ENCODE measurements at places on chromosomes 2 and 18.

DNA sequence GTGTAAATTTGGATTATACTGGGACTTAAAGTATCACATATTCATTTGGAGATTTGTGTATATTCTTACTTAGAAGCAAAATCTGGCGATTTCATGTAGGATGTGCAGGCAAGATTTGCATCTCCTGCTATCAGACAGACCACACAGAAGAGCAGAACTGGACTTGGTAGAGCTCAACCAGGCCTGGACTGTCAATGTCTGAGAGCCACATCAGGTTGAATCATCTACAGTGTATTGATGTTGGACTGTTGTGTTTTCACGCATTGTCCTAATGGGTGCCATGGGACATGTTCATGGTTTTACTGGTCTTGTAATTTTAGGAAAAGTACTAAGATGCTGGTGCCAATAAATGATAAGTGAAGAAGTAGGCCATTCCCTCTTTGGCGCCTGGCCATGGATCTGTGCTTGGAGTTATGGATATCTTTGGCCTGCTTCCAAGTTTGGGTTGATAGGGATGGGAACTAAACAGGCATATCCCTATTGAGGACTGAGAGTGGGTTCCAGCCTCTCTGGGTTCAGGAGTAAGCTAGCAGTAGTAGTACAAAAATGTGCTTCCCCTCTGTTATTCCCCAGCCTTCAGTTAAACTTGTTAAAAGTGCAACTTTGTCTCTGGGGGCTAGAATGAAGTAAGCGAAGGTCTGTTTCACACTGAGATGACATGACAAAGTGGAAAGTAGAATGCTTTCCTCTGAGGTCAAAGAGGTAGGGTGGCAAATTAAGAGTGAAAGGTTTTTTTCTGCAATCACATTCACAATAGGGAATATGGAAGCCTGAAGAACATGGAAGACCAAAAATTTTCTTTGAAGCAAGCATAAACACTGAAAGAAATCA, 49.2 kb upstream of the NEMP2 start:
- no peak for DNase-seq

DNA sequence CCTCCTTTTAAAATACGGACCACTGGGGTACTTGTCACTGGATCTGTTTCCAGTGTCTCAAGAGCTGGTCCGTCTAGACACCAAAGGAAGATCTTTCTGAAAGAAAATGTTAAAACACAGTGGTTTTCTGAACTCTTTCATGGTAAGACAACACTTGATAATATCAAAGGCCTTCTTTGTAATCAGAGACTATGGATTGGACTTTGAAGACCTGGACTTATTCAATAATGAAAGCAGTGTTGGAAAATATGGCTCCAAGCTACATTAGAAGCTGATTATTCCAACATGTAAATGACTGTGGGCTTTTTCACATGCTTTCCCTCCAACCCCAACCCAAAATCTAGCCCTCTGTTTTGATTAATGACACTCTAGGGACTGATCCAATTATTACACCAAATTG, 329.4 kb upstream of the LYPD1 start:
- no peak for DNase-seq

DNA sequence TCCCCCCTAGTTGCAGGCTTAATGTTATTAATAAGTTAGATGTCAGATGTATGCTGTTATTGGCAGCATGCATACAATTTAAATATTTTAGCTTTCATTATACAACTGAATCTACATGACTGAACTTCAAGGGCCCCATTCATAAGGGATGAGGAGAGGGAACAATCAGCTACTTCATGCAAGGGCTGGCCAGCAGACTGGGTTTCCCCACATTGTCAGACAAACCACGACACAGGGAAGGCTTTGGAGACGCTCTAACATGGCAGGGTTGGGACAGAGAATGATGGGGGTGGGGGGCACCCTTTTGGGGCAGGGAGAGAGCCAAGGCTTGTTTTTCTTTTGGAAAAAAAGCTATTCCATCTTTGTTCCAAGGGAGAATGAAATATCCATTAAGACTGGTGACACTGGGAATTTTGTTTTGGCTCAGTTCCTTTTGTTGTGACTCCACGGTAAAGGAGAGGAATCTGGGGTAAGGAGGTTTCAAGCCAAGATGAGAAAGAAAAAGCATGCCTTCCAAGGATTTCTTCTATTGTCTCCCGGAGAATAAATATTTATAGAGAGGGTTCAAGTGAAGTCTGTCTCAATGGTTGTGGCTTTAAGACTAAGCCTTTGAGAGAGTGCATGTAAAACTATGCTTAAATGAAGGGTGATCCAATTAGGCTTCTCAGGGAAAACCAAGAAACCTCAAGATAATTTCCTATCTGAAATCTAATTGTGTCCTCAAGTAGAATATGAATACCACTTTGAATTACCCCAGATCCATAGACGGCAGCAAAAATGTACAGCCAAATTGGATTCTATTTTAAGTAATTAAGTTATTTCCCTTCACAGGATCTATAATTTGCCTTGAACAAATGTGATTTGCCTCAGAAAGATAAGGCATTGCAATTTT, 5.4 kb downstream of the CXCR4 start:
- DNase-seq: no peak

DNA sequence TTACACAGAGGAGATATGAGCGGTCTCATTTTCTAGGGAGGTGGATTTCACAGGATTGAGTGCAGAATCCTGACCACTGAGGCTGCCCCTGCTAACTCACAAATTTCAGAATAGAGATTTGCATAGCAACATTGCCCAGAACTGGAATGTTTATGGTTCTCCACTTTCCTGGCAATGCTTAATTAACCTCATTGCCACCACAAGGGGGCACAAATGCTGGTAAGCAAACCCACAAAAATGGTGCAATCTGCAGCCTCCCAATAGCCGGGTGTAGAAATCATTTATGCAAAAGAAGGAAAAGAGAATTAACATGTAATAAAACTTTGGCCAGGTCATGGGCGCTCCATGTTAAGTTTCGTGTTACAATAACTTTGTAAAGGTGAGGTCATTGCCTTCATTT, 112.4 kb downstream of the CYRIA start:
- DNase-seq: no peak

GRCh38 chr2:112001942-112002341, 53.1 kb upstream of the TMEM87B start:
- DNase-seq: no peak

- DNase-seq: peak; percentile 80
Measured at GRCh38 chr2:219252900-219253752, at the start of gene TUBA4B. TSS of gene TUBA4B (plus strand) at chr2:219253243. CDS start at chr2:219253408, 165 bp downstream.

DNA sequence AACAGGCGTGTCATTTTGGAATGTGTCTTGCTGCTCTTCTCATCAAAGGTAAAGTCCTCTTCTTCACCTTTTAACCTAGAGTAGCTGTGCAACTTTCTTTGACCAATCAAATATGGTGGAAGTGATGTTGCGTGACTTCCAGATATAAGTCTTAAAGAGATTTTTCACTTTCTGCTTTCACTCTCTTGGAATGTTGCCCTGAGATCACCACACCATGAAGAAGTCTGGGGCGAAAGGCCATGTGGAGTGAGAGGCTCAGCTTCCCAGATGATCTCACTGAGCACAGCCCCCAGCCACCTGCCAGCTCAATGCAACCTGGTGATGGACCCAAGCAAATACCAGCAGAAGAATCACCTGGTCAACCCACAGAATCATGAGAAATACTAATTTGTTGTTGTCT, 7.1 kb upstream of the GALNT3 start:
- no peak for DNase-seq

- no peak for DNase-seq
Measured at GRCh38 chr2:138421971-138422335, 79.6 kb upstream of the SPOPL start.

DNA sequence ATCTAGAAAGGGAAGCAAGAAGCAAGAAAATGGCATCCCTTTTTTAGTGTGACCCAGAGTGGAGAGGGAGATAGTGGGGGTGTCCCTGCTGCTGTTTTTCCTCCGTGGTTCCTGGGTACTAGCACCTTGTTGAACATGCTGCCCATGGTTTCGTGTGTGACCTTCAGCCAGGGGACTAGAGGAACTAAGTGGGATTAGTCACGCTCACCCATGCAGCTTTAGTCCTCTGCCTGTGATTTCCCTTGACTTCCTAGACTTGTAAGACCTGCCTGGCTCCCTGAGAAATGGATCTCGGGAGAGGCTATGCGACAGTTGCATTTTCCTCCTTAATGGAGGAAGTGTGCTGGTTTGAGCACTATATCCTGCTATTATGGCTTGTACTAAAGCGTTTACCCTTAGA, 471.4 kb downstream of the DCDC2C start:
- no peak for DNase-seq

DNA sequence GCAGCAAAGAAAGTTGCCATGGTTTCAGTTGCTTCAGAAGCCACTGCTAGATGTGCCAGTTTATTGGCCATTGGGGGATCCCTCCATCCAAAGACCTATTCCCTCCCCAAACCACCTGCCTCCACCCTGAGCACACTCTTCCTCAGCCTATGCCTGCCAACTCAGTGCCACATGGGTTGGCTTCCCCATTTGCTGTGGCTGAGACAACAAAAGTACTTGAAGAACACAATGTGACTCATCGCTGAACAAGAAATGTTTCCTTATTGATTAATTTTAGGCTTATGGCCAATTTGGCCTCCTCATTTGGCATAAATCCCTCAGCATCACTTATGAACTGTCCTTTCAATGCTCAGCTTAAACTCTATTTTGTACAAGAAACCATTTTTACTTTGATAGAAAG, 215.9 kb downstream of the TMEM247 start:
- DNase-seq: no peak

DNA sequence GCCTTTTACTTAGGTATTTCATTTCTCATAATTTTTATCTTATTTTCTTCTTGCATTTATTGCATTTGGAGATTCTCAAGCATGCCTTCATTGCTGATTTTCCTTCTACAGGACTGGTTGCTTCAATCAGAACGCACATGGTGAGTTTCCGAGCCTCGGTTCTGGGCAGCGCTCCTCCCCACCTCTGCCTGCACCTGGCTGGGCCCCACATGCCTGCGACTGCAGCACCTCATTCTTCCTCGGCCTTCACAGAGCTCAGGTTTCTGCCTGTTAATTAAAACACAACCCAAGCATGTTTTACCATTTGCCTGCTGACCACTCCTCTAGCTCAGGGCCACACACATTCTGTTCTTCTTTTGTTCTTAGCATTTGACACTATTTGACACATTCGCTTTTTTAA, 398.8 kb downstream of the GALR1 start:
- no peak for DNase-seq

- DNase-seq: no peak
Measured at GRCh38 chr2:147589127-147589526, 255.7 kb upstream of the ACVR2A start.

DNA sequence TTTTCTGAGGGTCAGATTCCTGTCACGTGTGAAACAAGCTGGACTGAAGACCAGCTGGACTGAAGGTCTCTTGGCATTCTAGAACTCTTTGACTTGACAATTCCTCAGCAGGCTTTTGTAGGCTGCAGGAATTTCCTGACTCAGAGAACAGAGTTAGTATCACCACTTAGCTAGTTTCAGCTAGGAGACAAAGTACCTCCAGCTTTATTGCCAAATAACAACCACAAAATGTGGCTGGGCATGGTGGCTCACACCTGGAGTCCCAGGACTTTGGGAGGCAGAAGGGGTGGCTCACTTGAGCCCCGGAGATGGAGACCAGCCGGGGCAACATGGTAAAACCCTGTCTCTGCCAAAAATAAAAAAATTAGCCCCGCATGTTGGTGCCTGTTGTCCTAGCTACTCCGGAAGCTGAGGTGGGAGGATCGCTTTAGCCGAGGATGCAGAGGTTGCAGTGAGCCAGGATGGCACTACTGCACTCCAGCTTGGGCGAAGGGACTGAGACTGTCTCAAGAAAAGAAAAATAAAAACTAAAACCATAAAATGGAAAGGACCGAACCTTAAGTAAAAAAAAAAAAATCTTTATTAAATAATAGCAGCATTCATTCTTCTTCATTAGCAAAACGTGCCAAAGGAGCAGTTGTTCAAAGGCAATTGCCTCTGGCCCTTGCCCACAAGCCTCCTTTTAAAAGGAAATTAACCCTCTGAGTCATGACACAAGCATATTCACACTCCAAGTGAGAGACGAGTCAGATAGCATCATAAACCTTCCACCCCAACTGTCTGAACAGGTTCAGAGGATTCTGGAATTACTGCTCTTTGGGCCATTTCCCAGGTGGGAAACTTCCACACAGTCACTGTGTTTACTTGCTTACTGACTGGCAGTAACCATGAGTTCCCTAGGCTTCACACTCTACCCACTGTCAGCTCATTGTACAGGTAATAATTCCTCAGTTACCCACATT, 88.9 kb downstream of the MYL12B start:
- DNase-seq: no peak

GRCh38 chr2:156537141-156537540, 101.0 kb downstream of the GPD2 start:
- no peak for DNase-seq

- DNase-seq: no peak
Measured at GRCh38 chr2:49260979-49261538, 106.7 kb upstream of the FSHR start.

GRCh38 chr2:232875256-232876121, 5.4 kb downstream of the SNORC start:
- DNase-seq: peak; percentile 62

DNA sequence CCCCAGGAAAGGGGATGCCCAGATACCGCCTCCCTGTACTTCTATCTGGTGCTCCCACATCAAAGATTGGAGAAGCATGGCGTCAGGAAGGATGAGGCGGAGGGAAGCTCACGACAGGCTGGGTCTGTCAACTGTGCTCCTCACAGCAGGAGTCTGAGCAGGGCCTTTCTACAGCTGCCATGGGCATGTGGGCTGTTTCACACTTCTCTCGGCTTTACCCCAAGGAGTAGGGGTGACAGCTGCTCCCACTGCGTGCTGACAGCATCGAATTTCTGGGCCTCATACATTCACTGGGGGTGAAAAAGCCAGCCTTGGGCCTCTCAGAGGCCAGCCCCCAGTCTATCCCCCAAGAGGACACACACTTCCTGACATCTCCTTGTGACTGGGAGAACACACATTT, 21.1 kb downstream of the NEURL3 start:
- DNase-seq: no peak

DNA sequence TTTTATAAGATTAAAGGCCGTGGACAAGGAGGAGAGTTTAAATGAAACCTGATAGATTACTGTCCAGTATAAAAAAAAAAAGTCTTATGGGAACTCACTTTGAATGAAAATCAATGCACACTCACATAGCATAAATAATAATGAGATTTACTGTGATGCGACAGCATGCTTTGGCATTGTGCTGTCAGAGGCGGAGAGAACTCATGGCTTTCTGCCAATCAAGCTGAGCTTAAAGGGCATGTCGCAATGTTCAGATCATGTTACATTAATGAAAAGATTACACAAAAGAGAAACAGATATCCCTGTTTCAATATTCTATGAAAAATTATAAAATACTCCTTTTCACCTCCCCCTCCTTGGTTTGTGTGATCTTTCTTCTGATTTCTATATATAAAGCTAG, 310.8 kb downstream of the ERBB4 start:
- DNase-seq: no peak

GRCh38 chr2:220999356-220999755, 572.7 kb downstream of the EPHA4 start:
- no peak for DNase-seq

GRCh38 chr18:79384834-79385233, 10.9 kb upstream of the NFATC1 start:
- DNase-seq: no peak
